ENCODE measurements at places on chromosomes 5 and 9.
A peak's percentile ranks its signal among the peaks of the same experiment; 100 is the strongest.

DNA sequence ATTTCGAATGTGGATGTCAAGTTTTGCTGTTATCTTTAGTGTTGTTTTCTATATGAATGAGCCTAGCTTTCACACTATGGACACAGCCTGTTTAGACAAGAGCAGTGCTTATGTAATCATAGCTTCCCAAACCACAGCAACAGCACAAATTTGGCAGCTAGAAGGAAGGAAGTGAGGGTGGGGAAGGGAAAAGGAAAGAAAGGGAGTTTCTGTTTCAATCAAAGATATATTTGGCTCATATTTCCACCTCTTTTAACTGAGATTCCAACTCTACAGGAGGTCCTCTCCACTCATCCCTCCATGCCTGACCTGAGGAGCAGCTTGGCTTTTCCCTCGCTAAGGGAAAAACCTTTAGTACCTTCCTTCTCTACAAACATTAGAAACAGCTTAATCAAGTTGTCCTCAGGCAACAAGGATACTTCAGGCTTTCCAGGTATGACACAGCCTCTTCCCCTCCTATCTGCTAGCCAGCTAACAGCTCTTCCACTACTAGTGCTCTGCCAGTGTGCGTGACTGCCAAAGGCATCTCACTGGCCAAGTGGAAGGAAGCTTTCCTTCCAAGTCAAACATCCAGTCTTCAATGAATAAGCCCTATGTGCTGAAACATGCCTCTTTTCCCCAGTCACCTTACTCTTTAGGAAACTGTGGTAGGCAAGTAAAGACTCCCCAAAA, 268.6 kb upstream of the PTGER4 start:
- no peak for DNase-seq

GRCh38 chr5:101590384-101590783, 687.3 kb upstream of the ST8SIA4 start:
- peak; percentile 45 for DNase-seq

DNA sequence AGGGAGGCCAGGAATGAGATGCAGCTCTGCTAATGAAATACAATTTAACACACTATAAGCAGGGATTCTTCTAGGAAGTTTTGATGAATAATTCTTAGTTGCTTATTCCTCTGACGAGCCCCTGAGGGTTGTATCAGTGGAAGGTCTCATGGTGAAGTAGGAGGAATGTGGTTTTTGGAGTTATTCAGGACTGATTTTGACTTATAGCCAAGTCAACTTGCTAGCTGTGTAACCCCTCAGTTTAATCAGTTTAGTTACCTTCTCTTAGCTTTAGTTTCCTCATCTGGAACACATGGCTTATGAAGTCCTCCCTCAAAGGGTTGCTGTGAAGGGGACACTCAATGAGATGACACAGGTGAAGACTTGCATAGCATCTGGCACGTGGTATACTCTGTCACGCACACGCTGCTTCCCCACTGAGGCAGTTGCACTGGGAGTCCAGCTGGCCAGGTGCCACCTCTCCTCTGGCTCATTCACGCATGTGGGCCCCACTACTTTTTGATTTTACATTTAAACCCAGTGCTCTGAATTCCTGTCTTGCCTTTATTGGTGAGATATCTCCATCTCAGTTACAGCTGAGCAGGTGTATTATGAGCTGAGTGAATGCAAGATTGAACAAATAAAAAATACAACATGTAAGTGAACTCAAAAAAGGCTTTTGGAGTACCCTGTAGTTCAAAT, 415.0 kb downstream of the ARHGEF28 start:
- DNase-seq: no peak

DNA sequence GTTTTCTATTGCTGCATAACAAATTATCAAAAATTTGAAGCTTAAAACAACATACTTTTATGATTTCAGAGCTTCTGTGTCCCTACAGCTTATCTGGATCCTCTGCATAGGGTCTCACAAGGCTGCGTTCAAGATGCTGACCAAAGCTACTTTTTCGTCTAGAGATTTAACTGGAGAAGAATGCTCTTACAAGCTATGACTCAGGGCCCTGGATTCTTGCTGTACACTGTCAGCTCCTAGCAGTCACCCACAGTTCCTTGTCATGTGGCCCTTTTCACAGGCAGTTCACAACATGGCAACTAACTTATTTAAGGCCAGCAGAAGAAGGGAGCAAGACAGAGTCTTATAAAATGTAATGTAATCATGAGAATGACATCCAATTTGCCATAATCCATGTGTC, 70.8 kb upstream of the FAM174A start:
- no peak for DNase-seq

DNA sequence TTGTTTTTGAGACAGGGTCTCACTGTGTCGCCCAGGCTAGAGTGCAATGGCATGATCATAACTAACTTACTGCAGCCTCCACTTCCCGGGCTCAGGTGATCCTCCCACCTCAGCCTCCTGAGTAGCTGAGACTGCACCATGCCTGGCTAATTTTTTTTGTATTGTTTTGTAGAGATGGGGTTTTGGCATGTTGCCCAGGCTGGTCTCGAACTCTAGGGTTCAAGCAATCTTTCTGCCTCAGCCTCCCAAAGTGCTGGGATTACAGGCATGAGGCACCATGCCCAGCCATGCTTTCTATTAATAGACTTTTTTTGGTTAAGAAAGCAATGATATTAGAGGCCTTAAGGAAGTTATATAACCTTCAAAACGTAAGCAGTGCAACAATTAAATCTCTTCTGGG, 23.3 kb downstream of the CLTA start:
- no peak for DNase-seq

GRCh38 chr5:104817127-104817526, 1254.5 kb upstream of the NUDT12 start:
- DNase-seq: no peak

DNA sequence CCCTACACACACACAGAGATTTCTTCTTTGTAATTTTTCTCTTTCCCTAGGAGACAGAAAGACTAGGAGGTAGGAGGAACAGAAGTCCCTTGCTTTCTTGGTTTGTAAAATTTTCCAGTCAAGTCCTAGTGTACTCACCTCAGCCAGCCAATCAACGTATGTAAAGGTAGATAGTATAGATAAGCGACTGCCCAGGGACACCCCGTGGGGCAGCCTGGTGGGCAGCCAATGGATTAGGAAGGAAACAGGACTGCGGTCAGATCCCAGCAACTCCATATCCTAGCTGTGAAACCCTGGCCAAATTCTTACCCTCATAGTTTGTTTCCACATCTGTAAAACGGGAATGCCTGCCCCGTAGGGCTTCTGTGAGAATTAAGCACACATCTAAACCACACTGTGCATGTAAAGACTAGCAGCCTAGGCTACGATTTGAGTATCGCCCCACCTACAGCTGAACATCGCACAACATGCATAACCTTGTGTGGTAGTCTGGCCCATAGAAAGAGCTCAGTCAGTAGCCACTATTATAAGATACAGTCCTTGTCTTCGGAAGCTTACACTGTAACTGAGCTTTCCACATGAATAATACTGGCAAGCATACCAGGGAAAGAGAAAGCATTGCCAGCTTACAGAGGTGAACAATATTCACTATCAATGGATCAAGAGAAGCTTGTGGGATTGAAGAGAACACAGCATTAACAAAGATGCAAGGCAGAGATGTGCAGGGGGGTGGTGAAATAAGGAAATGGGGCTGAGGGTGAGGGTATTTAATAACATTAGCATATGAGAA, 353.4 kb upstream of the PANK3 start:
- DNase-seq: no peak

DNA sequence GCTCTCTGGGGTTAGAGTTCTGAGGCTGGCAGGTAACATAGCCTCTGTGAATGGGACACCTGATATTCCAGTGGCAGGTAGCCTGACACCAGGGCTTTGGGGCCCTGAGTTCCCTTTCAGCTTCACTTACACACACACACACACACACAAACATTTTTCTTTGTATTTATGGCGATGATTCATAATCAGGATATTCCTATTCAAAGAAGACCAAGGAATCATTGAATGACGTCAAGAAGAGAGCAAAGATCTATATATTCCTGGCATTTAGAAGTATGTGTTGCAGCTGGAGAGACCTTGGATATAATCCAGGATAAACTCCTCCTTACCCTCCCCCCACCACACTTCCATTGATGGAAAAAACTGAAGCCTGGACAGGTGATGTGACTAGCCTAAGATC, 7.9 kb upstream of the ENTREP1 start:
- DNase-seq: no peak

DNA sequence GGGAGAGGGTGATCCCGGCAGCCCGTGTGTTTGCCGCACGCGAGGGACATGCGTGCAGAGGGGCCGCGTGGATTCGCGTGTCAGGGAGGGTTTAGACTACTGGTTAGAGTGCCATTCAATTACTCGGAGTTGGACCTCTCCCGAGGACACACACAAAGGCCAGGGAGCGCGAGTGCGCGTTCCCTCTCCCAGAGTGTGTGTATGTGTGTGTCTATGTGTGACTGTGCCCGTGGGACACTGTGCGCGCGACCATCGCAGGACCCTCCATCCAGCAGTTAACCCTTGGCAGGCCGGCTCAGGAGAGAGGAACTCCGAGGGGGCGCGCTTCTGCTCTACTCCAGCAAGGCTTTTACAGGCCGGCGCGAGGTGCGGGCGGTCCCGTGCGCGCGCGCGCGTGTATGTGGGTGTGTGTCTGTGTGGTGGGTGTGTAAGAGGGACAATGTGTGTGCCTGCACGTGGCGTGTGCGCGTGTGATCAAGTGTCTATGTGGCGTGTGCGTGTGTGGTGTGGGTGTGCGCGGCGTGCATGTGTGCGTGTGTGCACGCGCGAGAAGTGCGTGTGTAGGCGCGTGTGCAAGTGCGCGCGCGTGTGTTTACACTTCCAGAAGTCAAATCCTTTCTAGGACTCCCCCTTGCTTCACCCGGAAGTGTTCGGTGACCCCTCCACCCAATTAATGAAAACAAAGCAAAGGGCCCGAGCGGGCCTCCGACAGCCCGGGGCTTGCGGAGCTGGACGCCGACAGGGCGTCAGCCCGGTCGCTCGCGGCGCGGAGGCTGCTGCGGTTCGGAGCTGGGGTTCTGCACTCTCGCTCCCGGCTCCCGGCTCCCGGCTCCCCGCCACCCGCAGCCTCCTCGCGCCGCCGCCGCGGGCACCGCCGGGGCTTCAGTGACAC, 75.3 kb upstream of the TBCA start:
- DNase-seq: peak; percentile 72

DNA sequence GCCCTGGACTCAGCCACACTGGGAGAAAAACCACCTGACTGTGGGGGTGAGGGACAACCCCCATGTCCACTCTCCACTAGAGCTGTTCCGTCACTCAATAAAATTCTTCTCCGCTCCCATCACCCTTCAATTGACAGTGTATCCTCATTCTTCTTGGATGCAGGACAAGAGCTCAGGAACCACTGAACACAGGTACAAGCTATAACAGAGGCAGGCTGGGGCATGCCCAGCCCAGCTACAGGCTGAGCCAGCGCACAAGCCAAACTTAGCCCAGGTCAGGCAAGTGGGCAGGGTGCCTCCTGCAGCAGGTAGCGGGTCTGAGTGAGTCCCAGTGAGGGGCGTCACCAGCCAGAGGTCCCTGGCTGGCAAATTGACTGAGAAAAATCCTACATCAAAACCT, 183.4 kb downstream of the HINT1 start:
- DNase-seq: no peak

- DNase-seq: peak; percentile 68
Measured at GRCh38 chr5:154194345-154195329, 4.1 kb downstream of the GALNT10 start.

DNA sequence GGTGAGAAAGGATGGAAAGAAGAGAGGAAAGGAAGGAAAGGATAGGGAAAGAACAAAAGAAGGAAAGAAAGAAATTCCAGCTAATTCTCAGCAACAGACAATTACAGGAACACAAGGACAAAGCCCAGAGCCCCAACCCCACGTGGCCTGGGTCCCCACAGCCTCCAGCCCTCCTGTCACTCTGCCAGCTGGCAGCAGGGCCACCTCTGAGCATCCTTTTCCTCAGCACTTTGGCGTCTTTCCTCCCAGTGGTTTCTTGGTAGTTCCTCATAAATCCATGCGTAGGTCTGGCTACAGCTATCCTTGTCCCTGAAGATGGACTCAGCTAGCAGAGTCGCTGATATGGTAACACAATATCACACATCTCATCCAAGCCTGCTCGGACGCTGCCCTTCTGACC, 28.3 kb downstream of the ADAMTS2 start:
- DNase-seq: no peak

DNA sequence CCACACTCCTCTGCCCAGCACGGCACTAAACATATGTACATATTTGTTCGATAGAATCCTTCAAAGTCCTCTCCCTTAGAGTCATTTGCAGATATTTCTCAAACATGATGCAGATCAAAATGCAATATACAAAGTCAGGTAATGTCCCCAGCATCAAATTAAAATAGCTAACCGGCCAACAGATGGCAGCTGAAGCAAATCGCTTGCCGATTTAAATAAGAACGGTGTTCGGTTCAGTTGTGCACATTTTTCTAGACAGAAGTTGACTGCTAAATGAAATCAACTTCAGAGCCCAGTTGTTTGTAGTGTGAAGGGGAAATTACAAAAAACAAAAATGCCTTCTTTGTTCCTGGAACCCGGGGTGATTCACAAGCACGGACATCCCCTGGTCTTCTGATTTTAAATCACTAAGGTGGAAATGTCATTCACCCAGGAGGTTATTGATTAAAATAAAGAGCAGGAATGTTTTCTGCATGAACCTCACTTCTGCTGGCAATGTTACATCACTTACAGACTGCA, 219.2 kb downstream of the EBF1 start:
- no peak for DNase-seq

- no peak for DNase-seq
Measured at GRCh38 chr9:122929796-122930354, 1.4 kb downstream of the ZBTB26 start.

DNA sequence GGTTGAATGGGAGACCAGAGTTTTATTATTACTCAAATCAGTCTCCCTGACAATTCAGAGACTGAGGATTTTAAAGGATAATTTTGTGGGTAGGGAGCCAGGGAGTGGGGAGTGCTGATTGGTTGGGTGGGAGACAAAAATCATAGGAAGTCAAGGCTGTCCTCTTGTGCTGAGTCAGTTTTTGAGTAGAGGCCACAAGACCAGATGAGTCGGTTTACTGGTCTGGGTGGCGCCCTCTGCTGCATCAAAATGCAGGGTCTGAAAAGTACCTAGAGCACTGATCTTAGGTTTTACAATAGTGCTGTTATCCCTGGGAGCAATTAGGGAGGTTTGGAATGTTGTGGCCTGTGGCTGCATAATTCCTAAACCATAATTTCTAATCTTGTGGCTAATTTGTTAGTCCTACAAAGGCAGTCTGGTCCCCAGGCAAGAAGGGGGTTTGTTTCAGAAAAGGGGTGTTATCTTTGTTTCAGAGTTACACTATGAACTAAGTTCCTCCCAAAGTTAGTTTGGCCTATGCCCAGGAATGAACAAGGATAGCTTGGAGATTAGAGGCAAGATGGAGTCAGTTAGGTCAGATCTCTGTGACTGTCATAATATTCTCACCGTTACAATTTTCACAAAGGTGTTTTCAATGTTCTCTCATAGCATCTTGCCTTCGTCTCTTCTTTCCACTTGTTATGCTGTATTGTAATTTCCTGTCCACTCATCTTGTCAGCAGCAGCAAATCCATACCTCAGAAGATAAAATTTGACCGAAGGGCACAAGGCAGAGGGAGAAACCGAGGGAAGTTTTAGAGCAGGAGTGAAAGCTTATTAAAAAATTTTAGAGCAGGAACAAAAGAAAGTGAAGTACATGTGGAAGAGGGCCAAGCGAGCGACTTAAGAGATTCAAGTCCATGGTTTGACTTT, 59.2 kb upstream of the CLINT1 start:
- peak; percentile 57 for DNase-seq

- DNase-seq: no peak
Measured at GRCh38 chr9:99833735-99834134, 12.1 kb downstream of the NR4A3 start.

All from iPS-NIHi11 (cell line).